ENCODE measurements at places on chromosomes 1 and 21. TPM values are rescaled to one million over a fixed set of nuclear protein-coding genes. Genes with fewer than 3 reads are reported as not detected.

The CYB5RL gene
- total RNA-seq, result 5.7 TPM

The F13B gene
- total RNA-seq, result not detected

The ANKRD35 gene
- total RNA-seq, result 2.7 TPM

The CD52 gene
- total RNA-seq, result not detected

The INSRR gene
- under 0.01 TPM for total RNA-seq

The ARHGAP30 gene
- total RNA-seq, result 14.1 TPM

The TRAF3IP3 gene
- 2.1 TPM for total RNA-seq

The CD101 gene
- total RNA-seq, result 2.9 TPM

The TNFRSF25 gene
- total RNA-seq, result 69.9 TPM

The VPS13D gene
- 106 TPM for total RNA-seq

The CLEC20A gene
- not detected for total RNA-seq

The C1orf232 gene
- total RNA-seq, result not detected

The TEDDM1 gene
- total RNA-seq, result not detected

The RGS16 gene
- total RNA-seq, result 1.1 TPM
